Stimulated activated CD8-positive, alpha-beta memory T cell treated with anti-CD3 and anti-CD28 coated beads, Interleukin-2, amount 100 ng/mL, for 48 hours (primary cell): ENCODE measurements at places on chromosomes 4 and X.

GRCh38 chrX:137427816-137428215 lies 138.1 kb upstream of the ZIC3 start:
- DNase-seq = no peak

DNA sequence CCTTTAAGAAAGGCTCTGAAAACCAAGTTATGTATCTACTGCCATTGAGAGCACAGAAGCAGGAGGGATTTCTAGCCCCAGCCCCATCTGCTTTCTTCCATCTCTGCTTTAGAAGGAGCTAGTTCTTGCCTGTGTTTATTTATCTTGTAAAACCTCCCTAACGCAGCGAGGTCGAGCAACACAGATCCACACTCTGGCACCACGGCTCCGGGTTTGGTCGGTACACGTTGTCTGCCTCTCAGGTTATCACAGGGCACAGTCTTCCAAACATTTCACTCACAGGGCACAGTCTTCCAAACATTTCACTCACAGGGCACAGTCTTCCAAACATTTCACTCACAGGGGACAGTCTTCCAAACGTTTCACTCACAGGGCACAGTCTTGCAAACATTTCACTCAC lies 69.7 kb upstream of the TLR3 start:
- DNase-seq = no peak

DNA sequence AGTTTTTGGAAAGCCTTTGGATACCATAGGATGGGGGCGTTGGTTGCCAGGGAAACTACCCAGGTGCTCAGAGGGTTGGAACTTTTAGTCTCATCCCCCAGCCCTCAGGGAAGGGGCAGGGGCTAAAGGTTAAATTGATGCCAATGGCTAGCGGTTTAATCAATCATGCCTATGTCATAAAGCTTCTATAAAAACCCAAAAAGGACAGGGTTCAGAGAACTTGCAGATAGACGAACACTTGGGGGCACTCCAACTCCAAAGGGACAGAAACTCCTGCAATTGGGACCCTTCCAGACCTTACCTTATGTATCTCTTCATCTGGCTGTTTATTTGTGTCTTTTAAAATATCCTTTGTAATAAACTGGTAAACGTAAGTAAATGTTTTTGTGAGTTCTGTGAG lies 30.0 kb upstream of the GPR173 start:
- DNase-seq = no peak

- DNase-seq = no peak
These were observed 11.0 kb upstream of the TBC1D8B start for GRCh38 chrX:106791495-106791894.

DNA sequence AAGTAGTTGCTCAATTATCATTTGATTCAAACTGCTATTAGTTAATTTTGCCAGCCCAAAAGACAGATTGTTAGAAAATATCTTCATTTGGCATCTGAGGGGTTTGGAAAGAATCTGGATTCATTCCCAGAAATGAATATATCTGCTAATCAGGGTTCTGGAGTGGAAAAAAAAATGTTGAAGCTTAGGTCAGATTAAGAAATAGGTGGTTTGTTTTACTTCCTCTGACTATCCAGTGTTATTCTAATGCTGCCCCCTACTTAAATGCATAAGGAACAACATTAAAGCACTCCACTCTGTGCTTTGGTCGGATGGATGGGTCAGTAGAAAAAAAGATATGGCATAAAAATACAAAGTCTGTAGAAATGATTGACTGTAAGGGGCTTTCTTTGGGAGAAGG lies 89.0 kb downstream of the LUZP4 start:
- no peak for DNase-seq

DNA sequence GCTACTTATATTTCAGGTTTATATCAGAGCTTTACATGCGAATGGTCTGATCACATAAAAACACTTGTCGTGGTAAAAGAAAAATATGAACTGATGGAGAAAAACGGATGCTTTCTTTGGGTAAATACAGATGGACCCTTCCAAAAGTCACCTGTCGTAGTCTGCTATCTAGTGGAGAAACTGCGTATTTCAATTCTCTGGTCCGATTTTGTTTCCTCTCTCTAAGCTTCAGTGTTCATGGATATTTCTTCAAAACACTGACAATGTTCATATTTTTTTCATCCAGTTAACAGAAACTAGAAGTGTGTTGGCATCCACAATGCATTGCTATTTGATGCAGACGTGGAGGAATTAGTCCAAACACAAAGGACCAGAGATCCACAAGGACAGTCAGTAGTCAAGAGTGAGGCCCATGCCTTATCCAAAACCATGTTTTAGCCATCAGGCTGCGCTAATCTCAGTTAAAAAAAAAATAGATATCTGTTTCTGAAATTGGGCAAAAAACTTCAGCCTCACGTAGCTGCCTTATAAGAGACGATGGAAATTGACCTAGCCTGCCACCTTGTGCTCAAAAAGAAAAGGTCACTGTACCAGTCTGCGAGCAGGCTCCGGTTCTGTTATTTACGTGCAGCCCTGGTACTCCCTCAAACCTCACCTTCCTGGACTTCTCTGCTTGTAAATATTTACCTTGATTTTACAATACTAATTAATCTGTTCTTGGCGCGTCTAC lies 16.0 kb downstream of the MEPE start:
- DNase-seq = peak; percentile 1

DNA sequence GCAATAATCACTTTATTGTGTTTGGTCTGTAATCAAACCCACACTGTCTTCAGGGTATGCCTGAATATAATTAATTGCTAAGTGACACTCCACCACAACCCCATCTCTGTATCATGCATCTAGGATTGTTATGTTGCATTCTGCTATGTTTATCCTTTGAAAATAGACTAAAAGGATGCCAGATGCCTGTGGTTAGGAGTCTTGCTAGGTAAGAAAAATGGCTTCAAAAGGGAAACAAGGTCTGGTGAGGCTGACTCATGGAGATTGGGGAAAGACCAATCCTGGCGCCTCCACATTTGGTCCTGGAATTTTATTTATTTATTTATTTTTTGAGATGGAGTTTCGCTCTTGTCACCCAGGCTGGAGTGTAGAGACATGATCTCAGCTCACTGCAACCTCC lies 360.5 kb upstream of the SLC7A11 start:
- no peak for DNase-seq

- no peak for DNase-seq
These were observed 31.6 kb downstream of the TIGD2 start for GRCh38 chr4:89142691-89143669.

GRCh38 chrX:49039598-49040375 lies 3.4 kb downstream of the TFE3 start:
- peak; percentile 26 for DNase-seq

GRCh38 chr4:158530381-158530780 lies 8.7 kb downstream of the RXFP1 start:
- no peak for DNase-seq

- no peak for DNase-seq
These were observed 59.6 kb upstream of the DRP2 start for GRCh38 chrX:101160001-101160400.

DNA sequence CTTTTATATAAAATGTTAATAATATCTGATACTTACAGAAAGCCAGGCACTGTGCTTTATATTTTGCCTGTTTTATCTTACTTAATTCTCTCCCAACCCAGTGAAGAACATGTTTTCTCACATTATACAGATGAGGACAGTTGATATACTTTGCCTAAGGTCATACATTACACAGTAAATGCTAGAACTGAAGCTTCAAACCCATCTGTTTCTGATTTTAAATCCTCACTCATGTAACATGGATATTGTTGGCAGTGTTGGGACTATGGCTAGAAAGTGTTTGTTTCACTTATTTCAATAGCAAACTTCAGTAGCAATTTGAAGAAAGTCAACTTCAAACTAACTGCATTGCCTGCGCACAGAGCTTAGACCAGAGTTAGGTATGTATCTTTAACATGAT lies 57.4 kb downstream of the RAPGEF2 start:
- no peak for DNase-seq

GRCh38 chrX:80879143-80879542 lies 69.5 kb upstream of the BRWD3 start:
- no peak for DNase-seq

DNA sequence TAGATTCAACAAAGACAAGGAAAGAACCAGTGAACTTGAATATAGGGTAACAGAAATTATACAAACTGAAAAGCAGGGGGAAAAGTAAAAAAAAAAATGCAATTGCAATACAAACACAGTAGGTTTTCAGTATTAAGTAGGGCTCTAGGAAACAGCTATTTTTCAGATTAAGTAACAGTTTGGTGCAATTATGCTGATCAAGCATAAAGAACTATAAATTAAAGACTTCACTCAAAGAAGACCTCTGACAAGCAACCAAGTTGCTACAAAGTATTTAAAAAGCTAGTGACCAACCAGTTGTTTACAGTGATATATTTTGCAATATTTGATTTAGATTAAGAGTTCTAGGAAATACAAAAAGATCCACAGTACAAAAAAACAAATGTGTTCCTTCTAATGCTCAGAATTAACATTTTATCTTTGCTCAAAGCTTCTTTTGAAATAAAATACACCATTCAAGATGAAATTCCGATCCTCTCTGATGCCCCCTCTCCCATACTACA lies 230.8 kb upstream of the FTHL17 start:
- no peak for DNase-seq

DNA sequence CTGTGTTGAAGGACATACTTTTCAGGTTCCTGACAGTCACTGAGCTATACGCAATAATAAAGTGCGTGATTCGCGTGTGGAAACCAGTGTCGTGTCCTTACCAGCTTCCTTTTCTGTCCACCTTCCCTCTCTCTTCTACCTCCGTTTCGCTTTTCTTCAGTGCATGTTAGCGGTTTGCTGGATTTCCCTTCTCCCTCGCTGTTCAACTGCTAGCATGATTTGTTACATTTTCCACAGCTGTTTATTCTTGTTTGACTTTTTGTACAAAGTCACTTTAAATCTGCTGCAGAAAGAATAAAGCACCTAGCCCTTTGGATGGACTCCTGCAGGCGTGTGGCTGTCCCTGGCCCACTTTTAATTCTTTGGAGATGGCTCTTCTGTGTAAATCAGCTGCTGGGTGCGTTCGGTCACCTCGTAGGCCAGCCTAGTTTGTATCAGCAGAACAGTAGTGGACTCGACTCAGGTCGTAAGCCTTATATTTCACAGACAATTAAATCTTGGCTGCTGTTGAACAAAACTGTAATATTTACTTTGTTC lies 8.9 kb upstream of the HAND2 start:
- DNase-seq = no peak

- no peak for DNase-seq
These were observed 36.5 kb upstream of the RASL11B start for GRCh38 chr4:52825460-52826090.

DNA sequence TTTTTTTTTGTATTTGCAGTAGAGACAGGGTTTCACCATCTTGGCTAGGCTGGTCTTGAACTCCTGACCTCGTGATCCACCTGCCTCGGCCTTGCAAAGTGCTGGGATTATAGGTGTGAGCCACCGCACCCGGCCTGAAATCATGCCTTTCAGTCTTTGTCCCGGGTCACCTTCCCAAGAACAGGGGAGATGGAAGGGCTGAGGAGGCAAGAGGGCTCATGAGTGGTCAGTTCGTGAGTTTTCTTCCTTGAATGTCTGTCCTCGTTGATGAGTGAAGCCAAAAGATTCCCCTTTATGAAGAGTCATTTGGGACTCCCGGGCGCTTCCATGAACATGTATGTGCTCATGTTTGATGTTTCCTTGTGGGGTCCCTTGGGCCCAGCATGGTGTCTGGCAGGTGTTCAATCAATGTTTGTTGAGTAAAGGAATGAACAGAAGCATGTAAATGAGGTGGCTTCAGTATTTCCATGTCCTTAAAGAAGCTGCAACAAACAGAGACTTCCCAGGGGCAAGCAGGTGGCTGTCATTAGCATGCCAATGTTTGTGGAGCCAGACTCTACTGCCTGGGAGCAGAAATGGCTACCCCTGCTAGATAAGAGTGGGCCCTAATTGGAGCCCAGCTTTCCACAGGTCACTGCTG lies 3.4 kb upstream of the SEPTIN6 start:
- DNase-seq = no peak

DNA sequence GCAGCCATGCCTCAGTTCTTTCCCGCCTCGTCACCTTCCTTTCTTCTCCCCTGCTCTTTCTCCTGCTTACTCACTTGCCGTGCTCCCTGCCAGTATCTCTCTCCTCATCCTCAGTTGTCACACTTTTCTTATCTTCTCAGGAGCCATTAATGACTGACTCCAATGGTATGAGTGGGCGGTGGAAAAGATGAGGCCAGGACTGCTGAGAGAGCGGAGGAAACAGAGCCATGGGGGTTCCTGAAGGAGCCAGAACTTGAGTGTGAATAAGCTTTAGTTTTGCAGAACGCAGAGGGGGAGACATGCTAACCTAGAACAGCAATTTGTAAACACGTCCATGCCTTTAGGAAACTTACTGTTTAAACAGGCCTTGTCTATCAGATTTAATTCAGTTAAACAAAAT lies 126.5 kb downstream of the CHIC2 start:
- no peak for DNase-seq

GRCh38 chr4:137521053-137521452 lies 11.2 kb downstream of the PCDH18 start:
- DNase-seq = no peak

DNA sequence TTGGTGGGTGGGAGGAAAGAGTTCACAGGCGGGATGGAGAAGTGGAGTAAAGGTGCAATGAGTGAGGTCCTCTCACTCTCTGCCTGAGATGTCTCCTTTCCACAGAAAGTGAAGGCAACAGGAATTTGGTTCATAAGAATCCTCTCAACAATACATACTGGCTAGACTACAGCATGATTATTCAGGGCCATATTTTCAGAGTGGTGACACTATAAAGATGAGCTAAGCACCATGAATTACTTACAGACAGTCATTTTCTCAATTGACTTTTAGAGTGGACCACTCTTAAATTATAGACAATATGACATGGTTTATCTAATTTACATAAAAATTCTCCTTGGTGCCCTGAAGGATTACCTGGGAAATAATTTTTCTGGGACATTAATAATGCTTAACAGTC lies 286.1 kb upstream of the MAD2L1 start:
- DNase-seq = no peak

- no peak for DNase-seq
These were observed 19.6 kb upstream of the TET2 start for GRCh38 chr4:105127170-105127445.

DNA sequence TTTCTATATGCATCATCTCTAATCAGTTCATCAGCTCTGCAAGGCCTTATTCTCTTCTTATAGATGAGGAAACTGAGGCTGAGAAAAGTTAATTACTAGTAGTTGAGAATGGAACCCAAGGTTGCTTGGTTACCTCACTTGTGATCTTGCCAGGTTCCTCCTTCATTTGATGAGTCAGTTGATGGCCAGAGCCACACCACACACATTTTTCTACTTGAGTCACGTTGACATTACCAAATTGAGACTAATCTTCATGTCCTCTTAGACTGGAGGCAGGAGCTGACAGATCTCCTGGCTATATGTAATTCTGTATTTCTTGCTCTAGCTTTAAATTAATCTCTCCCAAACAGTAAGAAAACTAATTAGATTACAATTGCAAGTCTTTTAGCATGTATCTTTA lies 428.4 kb downstream of the AFF2 start:
- DNase-seq = no peak

- peak; percentile 44 for DNase-seq
These were observed at the start of gene MAP7D3 for GRCh38 chrX:136251041-136251991. Gene MAP7D3 (minus strand): TSS chrX:136251400. CDS start chrX:136251358, 42 bp downstream.
